Karpas-422 (cell line): ENCODE measurements at places on chromosomes 12 and 14. TPM values are rescaled to one million over a fixed set of nuclear protein-coding genes. Genes with fewer than 3 reads are reported as not detected.
A peak's percentile ranks its signal among the peaks of the same experiment; 100 is the strongest.

- no peak for DNase-seq
These were observed 7.5 kb downstream of the APPL2 start for GRCh38 chr12:105228494-105228893.

Gene TAS2R20
- 4.0 and 18.2 TPM in 2 replicates for total RNA-seq

- DNase-seq: peak; percentile 74
These were observed 11.9 kb downstream of the RHOF start for GRCh38 chr12:121781484-121781997.

- no peak for DNase-seq
These were observed 27.6 kb downstream of the SAMD4A start for GRCh38 chr14:54594537-54594936.

GRCh38 chr12:100083308-100083707 lies 59.4 kb downstream of the BLTP3B start:
- no peak for DNase-seq

GRCh38 chr12:2263901-2264300 lies 211.1 kb downstream of the CACNA1C start:
- no peak for DNase-seq

Gene PIK3C2G
- not detected in 2 replicates for total RNA-seq

GRCh38 chr12:42076976-42077375 lies 67.7 kb downstream of the GXYLT1 start:
- DNase-seq: no peak

Gene ADAMTS20
- total RNA-seq: not detected in 2 replicates

DNA sequence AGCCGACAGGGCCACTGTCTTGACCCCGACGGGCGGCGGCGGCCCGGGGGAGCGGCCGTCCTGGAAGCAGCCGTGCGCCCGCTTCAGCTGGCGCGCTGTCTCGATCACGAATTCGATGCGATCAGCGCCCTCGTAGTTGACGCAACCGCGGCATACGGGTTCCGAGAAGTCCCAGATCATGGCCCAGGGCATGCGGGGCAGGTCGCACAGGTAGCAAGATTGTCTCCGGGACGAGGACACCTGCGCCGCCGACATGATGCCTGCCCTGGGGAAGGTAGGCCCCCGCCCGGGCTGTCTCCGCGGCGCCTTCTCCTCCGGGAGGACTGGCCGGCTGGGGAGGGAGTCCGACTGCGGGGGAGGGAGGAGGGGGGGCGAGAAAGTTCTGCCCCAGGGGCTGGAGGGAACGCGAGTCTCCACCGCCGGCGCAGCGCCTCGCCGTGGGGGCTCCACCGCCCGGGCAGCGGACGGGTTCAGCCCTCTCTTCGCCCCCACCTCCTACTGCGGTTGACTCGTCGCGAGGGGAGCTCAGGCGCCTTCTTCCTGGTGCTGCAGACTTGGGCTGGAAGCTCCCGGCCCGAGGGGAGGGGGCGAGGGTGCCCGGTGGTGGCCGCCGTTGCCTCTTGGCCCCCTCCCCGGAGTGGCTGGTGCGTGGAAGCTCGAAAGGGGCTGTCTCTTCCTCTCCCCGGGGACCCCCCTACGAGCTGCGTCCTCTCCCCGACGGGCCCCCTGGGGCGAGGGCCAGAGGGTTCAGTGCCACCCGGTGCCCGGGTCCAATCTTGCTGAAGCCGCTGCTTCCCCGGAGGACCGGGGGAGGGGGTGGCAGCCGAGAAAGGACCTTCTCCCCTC lies 747 bp downstream of the IRF2BPL start:
- DNase-seq: peak; percentile 74

GRCh38 chr14:80587096-80587724 lies 354.3 kb downstream of the CEP128 start:
- peak; percentile 74 for DNase-seq

- DNase-seq: no peak
These were observed 79.0 kb downstream of the FBXL14 start for GRCh38 chr12:1515428-1515827.

DNA sequence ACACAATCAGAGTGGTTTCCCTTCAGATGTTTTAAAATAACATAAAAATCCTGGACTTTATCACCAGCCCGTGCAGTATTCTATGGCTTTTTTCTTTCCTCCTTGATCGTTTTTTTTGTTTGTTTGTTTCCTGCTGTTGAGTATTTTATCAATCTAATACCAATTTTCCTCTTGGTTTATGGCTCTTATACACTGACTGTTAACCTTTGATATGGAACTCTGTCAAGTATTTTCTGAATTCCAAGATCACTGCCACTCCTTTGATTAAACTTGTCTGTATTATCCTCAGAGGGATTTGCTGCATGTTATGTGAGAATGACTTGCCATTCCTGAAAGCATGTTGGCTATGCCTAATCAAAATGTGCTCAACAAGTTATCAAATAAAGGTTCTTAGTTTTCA lies 88.4 kb downstream of the PELI2 start:
- DNase-seq: no peak

DNA sequence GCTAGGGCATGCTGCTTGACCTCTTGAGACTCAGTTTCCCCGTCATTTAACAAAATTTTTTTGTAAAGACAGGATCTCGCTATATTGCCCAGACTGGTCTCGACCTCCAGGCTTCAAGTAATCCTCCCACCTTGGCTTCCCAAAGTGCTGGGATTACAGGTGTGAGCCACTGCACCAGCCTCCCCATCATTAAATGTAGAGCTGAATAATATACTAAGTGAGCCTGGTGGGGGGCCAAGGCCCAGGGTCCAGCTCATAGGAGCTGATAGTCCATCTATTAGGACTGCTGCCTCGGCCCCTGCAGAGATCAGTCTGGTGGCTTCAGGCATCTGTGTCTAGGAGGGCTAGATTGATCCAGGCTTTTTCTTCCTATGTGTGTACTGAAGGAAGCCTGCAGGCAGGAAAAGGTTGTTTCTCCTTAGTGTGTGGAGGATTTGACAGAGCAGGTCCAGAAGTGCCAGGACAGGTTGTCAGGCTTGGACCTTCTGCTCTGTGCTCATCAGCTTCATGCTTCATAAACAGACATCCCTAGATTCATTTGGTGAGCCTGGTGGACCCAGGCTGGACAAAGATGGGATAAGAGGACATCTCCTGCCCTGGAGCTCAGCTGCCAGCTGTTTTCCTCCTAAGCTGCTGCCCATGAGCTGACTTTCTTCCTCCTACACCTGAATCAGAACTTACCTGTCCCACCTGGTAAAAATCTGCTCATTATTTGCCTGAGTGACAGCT lies 135.4 kb downstream of the ZFP36L1 start:
- no peak for DNase-seq

Gene MAP1LC3B2
- 0.32 and 0.71 TPM in 2 replicates for total RNA-seq

DNA sequence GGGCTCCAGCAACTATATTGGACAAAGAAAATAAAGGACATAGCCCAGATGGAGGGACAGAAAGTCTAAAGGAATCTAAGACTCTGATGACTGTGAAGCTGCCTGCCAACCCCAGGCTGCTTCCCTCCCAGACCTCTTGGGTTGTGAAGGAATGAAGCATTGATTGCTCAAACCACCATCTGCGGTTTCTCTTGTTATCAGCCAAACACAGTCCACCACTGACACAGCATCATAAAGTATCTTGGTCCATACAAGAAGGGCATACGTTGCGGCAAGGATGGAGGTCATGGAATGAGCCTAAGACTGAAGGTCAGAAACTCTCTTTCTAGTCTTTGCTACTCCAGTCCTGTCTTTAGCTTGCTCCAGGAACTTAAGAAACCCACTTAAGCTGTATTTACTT lies 58.5 kb upstream of the PLXNC1 start:
- DNase-seq: no peak

GRCh38 chr12:123696207-123696606 lies 15.9 kb upstream of the ATP6V0A2 start:
- DNase-seq: no peak

- DNase-seq: no peak
These were observed 89.2 kb downstream of the FOXN3 start for GRCh38 chr14:89327771-89328212.

DNA sequence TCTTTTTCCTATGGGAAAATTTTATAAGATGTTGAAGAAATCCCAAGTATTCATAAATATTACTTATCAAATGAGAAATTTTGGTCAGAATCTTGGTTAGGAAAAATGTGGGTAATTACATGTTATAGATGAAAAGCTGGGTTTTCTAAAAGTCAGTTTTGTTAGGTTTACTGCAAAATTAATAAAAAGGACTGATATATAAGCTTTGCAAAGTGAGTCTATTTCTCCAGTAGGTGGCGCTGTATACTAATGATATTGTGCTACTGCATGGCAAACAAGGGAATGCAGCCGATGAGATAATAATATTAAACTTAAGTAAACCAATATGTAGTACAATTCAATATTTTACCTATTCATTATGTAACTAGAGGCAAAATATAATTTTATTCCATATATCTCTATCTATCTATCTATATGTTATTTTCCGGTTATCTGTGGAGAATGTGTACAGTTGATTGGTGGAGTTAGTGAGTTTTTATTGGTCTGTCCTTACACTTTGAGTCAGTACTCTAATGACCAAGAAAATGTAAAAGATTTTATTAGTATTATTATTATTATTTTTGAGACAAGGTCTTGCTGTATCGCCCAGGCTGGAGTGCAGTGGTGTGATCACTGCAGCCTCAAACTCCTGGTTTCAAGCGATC lies 32.9 kb downstream of the MIPOL1 start:
- peak; percentile 92 for DNase-seq

DNA sequence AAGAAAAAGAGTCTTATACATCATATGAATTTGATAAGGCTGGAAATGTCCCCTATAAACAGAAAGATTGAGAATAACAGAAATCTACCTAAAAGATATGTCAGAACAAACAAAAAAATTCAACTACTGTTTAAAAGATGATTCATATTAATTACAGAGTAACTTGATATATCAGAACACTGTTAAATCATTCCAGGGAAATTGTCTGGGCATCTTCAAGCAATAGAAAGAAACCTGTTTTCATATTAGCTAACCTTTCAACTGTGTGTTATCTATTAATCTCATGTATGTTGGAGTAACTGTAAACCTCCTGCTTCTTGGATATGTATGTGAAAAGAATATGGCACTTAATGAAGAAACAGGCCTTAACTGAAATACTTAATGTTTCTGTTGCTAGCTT lies 96.7 kb downstream of the NUBPL start:
- no peak for DNase-seq

Gene ACVRL1
- total RNA-seq: not detected in 2 replicates

Gene LRFN5
- total RNA-seq: not detected in 2 replicates

DNA sequence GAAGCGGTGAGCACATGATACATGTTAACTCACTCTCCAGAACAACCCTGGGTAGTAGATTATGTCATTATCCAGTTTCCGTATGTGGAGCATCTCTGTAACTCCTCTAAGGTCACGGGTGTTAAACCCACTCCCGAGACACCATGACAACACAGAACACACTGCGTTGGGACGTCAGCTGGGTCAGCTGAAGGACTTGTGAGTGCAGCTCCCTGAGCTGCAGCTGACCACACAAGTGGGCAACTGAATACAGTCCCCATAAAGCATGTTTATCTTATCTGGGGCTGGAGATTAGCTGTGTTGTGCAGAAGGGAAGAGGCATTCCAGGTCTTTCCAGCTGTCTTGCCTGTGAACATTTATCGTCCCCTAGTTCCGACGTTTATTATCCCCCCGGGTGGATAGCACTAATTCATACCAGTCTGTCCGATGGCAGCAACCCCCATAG lies 211.5 kb downstream of the CHST11 start:
- DNase-seq: no peak

Gene TAS2R42
- not detected in 2 replicates for total RNA-seq

DNA sequence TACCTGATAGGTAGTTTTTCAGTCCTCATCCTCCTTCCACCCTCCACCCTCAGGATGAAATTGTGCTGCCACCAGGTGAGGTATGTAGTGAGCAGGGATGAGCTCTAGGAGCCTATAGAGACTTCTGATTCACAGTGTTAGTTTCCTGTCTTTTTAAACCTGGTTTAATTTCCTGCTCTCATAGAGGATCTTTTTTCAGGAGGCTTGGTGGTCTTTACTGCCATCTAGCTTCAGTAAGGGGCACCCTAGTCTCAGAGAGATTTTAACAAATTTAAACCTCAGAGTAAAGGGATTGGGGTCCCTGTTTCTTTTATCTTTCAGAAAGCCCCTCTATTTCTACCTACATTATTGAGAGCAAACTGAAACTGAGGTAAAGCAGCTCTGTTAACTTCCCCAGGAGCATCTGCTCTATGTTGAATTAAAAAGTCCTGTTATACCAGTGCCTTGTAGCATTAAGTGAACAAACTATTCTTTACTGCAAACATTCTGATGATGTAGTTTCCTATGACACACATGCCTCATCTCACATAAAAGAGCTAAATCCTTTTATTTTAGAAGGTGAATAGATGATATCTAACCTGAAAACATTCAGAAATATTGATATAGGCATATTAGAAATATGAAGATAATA lies 172.2 kb upstream of the DDHD1 start:
- peak; percentile 65 for DNase-seq

Gene APOF
- not detected in 2 replicates for total RNA-seq

DNA sequence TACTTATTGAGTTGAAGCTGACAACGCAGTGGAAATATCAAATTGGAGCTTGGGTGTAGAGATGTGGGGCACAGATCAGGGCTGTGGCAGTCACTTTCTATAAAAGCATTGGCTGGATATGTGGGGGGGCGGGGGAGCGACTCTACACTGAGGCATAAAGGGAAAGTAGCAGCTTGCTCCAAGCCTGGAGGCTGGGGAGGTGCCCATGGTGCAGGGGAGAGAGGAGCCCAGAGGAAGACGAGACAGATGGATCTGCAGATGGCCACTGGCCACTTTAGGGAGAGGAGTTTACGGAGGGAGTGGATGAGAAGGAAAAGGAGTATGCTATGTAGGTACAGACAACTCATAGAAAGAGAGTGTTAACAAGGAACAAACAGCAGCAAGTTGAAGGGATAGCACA lies 13.5 kb upstream of the NGB start:
- DNase-seq: no peak

- no peak for DNase-seq
These were observed 19.6 kb upstream of the ATP5MC2 start for GRCh38 chr12:53695152-53696145.

DNA sequence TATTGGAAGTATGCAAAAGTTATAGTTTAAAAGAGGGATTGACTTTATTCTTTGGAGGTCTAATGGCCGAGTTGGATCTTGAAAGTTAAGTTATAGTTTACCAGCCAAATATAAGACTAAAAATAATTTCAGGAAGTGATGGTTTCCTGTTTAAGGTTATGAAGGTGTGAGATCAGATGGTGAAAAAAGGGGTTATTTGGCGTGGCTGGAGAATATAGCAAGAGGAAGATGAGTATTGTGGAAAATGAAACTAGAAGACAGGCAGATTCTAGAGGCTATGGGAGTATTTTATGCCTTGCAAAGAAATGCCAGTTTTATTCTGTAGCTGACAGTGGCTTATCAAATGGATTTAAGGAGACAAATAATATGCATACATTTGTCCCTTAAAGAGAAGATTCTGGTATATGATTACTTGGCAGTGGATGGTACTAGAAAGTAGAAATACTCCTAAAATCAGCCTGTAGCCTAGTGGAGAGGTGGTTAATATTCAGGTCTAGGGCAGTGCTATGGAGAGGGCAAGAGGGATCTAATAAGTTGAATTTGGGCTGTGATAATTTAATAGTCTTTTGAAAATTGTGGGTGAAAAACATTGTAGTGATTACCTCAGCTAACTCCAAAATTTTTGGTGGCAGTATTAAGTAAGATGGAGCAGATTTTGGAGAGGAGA lies 1091.8 kb upstream of the ATXN7L3B start:
- no peak for DNase-seq
